ENCODE measurements at places on chromosomes 3 and 15.

- no peak for DNase-seq
These were observed 13.1 kb upstream of the DENND4A start for GRCh38 chr15:65805019-65805745.

- no peak for DNase-seq
These were observed 8.6 kb upstream of the SST start for GRCh38 chr3:187678726-187679268.

GRCh38 chr3:81645248-81645647 is 116.2 kb downstream of the GBE1 start:
- DNase-seq = no peak

DNA sequence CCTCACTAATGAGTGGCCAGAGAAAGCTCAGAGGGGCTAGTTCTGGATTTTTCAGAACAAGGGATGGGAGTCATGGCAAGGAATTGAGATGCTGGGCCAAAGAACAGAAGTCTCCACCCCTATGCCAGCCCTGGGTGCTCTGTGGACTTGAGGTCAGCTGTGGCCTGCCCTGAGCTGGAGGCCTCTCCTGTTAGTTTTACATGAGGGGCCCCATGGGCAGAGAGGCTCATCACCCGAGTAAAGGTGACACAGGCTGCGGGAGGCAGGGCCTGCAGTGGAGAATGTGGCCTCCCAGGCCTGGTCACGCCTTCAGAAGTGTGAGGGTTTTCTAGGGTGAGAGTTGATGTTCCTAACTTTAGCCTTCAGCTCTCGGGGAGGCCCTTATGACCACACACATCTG is 44.9 kb downstream of the ABHD5 start:
- DNase-seq = no peak

DNA sequence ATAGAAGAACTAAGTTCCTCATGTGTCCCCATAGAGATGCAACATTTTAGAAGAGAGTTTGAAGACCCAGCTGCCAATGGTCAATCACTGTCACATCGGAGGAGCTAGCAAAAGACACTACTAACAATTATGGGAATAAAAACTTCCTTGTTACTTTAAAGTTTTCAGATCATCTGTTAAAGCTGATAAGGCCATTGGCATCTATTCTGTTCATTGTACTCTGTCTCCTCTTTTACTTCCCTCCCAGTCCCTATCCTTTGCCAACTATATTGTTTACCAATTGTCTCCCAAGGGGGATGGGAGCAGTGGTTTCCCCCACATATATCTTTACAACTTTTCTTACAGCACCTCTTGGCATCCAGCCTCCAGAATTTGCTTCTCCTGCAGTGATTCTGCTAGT is 81.0 kb downstream of the FAM174B start:
- DNase-seq = no peak

GRCh38 chr15:91688811-91689210 is 164.7 kb upstream of the SLCO3A1 start:
- no peak for DNase-seq

DNA sequence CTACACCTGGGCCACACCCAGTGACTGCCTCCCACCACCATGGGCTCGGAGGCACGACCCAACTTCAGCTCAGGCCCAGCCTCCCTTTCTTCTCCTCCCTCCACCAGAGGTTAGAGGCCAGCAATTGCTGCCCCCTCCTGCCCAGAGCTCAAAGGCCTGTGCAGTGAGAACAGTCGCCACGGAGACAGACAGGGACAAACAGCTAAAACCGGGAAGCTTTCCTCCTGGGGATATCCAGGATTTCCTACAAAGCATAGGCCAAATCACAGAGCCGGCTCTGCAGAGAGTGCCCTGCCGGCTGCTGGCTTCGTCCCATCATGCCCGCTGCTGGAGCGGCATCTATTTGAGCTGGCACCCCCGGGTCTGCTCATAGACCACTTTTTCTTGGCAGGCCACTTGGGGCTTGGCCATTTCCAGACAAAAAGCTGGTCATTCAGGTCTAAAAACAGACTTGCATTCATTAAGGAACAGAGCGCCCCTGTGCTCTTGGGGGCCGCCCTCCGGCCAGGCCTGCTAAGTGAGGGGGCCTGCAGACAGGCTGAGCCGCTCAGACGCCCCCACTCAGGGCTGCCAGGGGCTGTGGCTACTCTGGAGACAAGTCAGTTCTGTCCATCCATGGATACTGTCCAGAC is 17.5 kb downstream of the GRAMD2A start:
- no peak for DNase-seq

- DNase-seq = no peak
These were observed 8.6 kb upstream of the TEX9 start for GRCh38 chr15:56356616-56357015.

GRCh38 chr3:137845194-137845593 is 81.1 kb downstream of the SOX14 start:
- no peak for DNase-seq

DNA sequence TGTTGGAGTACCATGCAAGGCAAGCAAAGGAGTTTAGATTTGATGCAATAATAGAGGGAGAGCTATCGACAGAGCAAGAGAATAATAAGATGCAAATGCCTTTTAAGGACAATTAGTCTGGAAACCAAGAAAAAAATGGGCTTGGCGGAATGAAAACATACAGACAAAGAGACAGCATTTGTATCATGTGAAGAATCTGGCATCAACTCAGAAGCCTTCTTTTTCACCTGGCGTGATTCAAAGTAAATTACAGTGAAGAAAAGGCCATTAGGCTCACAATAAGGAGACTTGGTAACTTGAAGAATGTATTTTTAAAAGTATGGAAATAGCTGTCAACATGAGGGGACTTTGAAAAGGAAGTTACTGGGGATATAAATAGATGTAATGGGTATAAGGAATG is 521.2 kb upstream of the GOLIM4 start:
- DNase-seq = no peak

DNA sequence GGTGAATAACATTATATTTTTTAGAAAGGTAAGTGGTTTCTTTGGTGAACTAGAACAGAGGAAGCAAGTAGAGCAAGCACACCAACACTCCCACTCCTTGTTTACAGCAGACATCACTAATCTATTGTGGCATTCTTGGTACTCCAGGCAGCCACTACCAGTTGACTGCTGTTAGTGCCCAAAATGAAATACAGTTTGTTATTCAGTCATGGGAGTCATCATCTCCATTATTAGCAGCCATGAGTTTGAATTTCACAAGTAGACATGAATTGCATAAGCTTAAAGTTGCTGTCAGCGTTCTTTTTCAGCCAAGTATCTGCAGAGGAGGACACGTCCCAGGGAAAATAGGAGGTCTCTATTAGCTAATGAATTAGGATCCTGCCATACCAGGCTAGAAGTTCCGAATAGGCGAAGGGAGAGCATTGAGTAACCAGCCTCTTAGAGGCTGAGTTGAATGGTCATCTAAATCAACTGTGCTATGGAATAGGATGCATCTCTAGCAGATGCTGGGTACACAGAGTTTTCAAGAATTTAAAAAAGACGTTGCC is 252.7 kb upstream of the ICE2 start:
- DNase-seq = no peak

DNA sequence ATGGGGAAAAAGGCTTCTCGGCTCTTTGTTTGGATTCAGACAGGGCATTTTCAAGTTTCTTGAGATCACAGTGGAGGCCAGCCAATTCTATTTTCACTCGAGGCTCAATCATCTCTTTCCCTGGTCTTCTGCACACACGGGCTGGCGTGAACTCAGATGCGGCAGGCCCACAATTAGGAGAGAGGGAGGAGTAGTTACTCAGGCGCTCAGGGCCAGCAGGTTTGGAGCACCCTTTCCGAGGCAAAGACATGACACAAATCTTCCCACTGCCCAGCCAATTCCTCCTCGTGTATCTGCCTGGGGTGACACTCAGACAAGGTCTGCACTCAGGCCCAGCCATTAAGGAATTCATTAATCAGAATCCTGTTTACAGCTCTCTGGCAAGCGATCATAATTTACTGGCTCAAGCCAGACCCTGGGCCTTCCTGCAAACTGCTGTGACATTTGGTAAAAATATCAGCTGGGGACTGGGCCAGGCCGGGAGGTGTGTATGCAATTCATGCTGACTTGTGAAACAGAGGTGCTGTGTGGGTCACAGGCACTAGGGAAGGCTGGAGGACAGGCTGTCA is 68.1 kb upstream of the TLE3 start:
- no peak for DNase-seq

GRCh38 chr3:32782407-32782806 is 35.4 kb upstream of the TRIM71 start:
- DNase-seq = no peak

DNA sequence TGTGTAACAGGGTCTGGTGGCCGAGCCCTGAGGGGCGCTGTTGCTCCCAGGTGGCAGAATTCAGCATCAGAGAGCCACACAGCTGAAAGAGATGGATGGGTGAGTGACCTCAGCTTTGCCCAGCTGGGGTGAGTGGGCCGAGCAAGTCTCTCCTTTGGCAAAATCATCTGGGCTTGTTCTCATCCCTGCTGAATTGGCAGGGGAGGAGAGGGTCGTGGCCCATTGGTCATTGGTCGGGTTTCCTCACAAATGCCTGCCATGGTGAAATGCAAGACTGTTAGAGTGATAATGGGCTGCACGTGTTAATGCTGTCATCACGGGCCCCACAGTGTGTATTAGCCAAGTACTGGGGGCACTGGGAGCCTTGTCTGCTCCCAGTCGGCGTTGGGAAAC is 15.9 kb downstream of the ABHD2 start:
- DNase-seq = no peak

- DNase-seq = no peak
These were observed 19.6 kb downstream of the PLXNA1 start for GRCh38 chr3:127002195-127003174.

DNA sequence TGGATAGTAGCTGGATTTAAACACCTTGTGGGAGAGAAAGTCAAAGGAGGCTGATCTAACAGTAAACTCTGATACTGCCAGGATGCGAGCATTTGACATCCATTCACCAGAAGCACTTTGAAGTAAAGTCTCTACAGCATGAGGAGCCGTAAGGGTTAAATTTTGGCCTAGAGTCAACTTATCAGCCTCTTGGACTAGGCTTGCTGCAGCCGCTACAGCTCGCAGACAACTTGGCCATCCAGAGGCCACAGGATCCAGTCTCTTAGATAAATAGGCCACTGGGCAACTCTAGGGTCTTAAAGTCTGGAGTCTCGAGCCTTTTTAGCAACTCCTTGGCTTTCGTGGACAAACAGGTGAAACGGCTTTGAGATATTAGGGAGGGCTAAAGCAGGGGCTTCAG is 61.4 kb downstream of the PLSCR2 start:
- DNase-seq = no peak

GRCh38 chr15:61037031-61037430 is 192.1 kb downstream of the RORA start:
- no peak for DNase-seq

DNA sequence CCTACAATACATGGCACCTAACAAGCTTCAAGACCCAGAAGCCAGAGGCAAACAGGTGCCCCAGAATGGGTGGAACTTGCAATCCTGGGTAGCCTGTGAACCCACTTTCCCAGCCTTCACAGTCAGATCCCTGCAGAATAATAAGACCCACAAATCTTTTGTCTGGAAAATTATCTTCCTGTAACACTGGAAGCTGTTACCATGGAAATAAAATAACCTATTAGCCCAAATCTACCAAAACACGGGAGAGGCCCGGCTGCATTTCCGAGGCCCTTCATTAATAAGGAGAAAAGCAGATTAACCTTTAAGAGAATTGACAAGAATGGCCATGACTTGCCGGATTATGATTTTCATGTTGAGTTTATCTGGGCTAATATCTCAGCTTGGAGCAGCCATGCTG is 256.1 kb upstream of the PROK2 start:
- DNase-seq = no peak

DNA sequence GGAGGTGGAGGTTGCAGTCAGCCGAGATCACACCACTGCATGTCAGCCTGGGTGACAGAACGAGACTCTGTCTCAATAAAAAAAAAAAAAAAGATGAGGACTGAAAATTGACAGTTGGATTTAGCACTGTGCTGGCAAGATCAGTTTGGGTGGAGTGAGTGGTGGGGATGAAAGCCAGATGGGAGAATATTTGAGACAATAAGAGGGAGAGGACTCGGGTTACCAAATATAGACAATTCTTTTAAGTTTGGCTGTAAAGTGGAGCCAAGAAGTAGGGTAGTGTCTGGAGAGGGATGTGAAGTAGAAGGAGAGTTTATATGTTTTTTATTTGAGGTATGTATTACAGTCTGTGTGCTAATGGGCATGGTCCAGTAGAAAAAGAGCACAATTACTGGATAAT is 20.4 kb downstream of the TMOD3 start:
- DNase-seq = no peak

DNA sequence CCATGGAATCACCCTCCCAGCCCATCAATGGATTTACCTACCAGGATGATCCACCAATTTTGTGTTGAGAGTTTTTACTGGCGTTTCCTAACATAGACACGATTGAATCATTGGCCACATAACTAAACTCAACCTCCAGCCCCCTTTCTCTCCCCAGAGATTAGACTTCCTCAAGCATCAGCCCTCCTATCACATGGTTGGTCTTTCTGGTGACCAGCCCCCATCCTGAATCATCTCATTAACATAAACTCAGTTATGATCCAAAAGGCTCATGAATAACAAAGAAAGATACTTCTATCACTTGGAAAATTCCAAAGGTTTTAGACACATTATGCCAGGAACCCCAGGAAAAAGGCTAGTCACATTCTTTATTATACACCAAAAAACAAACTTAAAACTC is 21.2 kb downstream of the PRKAR2A start:
- DNase-seq = no peak

DNA sequence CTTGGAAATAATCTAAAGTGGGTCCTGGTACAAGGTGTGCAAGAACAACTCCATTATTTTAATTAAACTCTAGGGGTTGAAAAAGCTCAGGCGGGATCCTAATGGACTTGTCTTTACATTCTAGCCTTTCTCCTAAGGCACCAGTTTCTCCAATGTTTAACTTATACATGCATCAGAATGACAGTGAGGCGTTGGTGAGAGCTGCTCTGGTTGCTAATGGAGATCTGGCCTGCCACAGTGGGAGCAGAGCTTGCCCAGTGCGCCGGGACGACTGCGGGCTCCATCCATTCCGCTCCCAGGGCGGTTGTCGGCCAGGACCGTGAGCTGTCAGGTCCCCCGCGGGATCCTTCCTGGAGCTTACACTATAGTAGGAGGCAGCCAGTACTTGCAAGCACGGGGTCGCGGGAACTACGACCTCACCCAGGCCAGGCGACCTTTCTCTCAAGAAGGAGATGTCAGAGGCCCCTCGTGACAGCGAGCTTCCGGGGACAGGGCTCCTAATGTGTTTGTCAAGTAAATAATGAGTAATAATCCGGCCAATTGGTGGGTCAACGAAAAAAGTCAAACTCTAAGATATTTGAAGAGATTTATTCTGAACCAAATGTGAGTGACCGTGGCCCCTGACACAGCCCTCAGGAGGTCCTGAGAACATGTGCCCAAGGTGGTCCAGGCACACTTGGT is 991 bp upstream of the HIGD1A start:
- peak; percentile 3 for DNase-seq

- DNase-seq = no peak
These were observed 5.0 kb downstream of the CCNDBP1 start for GRCh38 chr15:43190178-43190577.

DNA sequence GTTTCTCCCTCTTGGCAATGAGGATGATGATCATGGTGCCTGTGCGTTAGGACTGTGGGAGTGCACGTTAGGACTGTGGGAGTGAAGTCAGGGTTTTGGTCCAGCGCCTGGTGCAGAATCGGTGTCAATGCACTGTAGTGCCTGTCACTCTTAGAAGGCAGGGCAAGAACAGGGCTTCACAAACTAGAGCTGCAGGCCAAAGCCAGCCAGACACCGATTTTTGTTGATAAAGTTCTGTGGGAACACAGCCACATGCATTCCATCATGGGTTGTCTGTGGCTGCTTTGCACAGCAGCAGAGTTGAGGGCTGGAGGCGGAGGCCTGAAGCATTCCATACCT is 32.6 kb upstream of the NR2C2 start:
- no peak for DNase-seq

Data from stimulated activated CD4-positive, alpha-beta T cell treated with anti-CD3 and anti-CD28 coated beads, Interleukin-1b, Interleukin-23, amount 100 ng/mL, for 48 hours (primary cell).